NCI-H2171 treated with DMSO at 0.1 percent for 48 hours (cell line): ENCODE measurements at places on chromosomes 6 and 20.
A peak's percentile ranks its signal among the peaks of the same experiment; 100 is the strongest.

DNA sequence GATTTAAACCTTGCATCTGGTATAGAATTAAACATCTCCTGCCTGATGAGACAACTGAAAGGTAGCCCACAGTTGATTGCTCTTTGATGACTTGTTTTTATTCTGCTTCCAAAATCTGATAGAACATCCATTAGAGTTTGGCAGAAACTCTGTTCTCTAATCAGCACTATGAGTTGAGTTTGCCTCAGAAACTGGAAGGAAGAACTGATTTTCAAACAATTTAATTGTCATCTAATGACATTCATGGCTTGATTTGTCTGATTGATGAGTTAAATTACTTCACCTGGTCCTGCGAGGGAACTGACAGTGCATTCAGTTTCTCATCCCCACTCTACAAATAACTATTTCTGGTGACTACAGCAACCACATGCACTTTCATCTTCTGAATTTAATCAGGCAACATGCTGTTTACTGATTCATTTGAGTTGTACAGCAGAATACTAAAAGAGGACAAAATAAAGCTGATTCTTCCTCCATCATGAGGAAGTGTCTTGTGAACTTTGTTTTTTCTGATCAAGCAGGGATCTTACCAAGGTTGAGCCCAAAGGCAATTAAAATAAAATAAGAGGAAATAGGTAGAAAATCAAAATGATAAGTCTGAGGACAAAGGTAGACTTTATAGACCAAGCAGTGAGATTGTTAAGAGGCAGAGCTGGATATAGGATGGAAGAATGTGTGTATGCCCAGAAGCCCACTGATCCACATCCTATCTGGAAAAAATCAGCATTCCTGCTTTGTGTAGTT is 15.7 kb upstream of the MRAP2 start:
- DNase-seq = no peak

DNA sequence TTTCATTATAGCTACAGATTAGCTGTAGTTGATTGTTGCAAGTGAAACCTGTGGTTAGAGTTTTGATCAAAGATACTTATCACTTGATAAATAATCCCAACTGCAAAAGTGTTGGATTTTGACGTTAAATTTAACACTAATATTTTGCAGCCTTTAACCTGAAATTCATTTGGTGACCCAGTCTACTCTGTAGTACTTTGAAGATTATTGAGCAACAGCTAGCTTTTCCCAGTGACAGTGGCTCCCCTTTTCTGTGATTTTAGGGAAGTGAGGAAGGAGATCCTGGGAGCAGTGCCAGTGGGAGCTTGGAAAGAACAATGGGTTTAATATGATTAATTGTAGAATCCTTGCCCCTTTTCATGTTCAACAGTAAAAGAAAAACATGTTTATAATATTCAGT is 76.9 kb downstream of the NCOA3 start:
- DNase-seq = no peak

GRCh38 chr6:130453230-130453629 is 87.4 kb downstream of the TMEM200A start:
- no peak for DNase-seq

DNA sequence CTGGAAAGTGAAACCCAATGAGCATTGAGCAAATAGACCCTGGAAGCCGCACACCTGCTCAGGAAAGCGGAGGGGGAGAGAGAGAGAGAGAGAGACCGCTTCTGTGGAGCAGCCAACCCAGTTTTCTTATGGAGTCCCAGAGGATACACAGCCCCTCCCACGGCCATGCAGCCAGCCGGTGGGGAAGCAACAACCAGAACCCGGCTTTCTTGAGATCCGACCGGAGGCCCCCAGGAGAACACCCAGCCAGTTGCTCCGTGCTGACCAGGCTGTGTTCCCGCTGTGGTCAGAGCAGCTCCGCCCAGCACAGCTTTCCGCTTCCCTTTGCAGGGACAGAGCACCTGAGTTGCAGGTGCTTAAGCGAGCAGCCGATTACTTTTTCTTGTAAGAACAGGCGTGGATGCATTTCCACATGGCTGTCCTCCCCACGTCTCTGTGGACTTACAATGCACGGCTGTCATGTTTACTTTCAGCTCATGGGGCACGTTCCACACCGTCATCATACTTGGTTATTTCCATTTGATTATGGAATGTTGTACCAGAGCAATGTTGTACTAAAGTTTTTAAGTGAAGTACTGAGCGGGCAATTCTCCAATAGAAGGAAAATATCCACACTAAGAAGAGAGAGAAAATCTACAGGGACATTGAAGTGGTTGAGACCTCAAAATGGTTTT is 381.9 kb downstream of the THBS2 start:
- no peak for DNase-seq

DNA sequence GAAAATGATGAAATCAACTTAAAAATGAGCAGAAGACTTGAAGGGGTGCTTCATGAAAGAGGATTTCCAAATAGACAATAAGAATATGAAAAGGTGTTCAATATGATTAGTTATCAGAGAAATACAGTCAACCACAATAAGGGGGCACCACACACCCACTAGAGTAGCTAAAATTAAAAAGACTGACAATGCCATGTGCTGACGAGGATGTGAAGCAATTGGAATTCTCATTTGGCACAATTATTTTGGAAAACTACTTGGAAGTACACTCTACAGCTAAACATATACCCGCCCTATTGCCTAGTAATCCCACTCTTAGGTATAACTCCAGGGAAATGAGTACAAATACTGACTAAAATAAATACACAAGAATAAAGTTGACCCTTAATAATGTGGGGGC is 45.0 kb downstream of the MOCS1 start:
- no peak for DNase-seq

GRCh38 chr6:15132854-15133670 is 112.8 kb upstream of the JARID2 start:
- peak; percentile 53 for DNase-seq

GRCh38 chr6:1063671-1064355 is 248.1 kb upstream of the FOXQ1 start:
- DNase-seq = no peak

DNA sequence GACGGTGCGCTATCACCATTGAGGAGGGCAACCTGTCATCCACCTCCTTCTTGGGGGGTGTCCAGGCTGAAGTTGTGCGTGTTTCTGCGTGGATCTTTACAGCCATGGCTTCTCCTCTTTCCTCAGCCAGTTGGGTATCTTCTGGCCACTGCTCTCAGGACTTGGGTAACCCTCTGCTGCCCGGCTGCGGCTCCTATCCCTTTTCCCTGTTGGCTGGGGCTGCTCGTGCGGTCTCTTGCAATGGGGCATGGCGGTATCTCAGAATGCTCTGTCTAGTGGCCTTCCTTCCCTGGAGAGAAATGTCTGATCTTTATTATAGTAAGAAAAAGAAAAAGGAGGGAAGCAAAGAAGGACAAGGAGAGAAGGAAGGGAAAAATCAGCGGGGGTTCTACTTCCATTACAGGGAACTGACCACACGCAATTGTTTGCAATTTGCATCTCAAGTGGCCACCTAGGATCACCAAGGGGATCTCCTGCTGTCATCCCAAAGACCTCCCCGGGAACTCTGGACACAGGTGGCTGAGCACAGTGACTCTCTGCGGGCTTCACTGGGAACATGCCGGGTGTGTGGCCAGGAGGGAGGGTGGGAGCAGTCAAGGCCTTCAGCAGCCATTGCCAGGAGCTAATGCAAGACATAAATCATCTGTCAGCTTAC is 60.8 kb downstream of the NPEPL1 start:
- DNase-seq = no peak

GRCh38 chr6:122792766-122793165 is 3.7 kb downstream of the SMPDL3A start:
- DNase-seq = no peak

DNA sequence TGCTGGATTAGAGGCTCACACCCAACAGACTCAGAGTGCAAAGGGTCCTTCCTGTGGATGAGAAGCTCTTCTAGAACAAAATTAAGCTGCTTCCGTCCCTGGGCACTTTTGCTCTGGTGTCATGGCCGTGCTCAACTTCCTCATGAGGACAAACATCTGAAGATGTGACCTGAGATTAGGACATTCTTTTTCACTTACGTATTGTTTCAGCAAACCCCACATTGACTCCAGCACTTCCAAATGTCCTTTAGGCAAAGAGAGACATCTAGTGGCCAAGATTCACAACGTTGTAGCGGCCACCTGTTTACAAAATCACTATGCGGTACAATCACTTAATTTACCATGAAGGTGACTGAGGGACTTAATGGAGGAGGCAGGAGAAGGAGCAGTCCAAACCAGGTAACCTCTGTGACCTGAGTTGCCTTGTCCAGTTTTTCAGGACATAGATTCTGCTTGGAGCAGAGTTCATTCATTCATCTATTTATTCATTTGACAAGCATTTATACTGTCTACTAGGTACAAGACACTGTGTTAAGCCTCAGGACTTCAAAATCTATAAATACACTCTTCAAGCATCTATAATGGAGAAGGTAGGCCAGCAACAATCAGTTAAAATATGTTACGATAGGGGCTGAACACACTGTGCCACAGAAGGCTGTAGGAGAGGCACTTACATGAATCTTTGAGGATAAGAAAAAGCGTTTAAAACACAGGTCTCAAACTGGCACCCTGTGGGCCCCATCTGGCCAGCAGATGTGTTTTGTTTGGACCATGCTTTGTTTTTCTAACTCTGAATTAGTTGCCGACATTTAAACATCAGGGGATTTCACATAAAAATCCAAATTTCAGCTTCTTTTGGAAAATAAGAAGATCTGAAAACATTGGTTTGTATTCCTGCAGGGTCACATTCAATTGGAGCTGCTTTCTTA is 5.6 kb upstream of the ADGRF1 start:
- peak; percentile 85 for DNase-seq

DNA sequence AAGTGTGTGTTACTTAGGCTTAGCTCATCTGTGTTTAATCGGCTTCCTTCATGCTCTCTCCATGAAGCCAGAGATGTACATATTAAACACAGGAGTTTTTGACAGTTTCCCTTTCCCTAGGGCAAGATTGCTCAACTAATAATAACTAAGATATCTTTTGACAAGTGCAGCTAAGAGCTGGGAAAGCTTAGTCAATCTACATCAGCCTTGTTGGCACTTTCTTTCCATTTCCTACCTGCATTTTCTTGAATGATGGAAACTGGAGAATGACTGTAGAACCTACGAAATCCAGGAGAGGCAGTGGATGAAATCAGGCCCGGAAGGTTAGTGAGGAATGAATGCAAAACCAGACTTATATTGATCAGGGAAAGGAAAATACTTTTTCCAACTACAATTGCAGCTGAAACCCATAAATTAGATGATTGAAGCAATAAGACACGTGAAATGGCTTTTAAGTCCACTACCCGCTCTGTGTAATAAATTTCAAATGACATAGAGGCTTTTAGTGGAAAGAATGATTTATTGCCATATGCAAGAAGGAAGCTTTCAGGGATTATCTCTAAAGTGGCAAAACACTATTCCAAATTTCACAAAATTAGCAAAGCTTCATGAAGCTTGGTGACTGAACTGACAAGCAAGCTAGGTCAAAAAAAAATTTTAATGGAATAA is 237.2 kb upstream of the ID4 start:
- no peak for DNase-seq

DNA sequence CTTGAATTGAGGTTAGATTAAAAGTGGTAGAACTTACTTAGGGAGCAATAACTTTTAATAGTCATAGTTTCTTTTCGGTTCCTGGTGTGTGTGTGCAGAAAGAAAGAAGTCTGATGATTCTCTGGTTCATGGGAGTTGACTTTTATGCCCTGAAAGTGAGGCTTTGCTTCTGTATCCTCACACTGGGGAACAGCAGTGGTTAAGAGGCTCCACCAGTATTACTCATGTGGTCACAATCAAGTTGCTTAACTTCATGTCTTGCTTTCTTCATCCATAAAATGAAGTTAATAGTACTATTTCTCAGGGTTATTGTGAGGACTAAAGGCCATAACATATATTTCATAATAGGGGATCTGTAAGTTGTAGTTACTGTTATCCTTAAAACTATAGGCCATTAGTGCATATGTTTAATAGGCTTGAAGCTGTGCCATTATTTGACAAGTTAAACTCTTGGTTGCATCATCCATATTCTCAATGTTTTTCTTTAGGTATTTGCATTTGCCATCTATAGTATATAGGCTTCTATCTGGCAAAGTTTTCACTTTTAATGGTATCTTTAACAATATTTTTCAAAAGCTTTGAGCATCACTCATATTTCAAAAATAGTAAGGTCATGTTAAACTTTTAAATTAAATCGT is 262.4 kb downstream of the PLCB1 start:
- no peak for DNase-seq
